Endodermal cell (in vitro differentiated cells): ENCODE measurements at places on chromosomes 12 and 14. TPM values are rescaled to one million over a fixed set of nuclear protein-coding genes. Genes with fewer than 3 reads are reported as not detected.

DNA sequence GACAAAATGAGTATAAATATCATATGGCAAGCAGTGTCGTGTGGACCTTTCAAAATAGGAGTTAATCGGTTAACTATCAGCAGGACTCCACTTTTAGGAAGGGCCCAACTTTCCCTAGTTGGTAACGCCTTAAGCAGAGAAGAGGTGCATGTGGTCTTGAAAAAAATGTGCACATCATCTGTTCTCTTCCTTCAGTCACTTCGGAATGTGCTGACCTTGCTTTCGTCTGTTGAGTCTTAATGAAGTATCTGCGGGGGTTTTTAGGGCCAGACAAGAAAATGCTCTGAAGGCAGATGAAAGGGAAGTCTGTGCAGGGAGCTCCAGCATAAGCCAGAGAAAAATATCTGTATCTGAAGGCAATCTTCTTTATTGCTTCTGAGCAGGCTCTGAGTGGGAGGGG is 185.2 kb downstream of the AEBP2 start:
- no peak for DNase-seq

- DNase-seq: no peak
These were observed 276.6 kb downstream of the ACSS3 start for GRCh38 chr12:81354327-81354932.

- no peak for DNase-seq
These were observed 1.4 kb upstream of the SOX5 start for GRCh38 chr12:23950775-23951451.

DNA sequence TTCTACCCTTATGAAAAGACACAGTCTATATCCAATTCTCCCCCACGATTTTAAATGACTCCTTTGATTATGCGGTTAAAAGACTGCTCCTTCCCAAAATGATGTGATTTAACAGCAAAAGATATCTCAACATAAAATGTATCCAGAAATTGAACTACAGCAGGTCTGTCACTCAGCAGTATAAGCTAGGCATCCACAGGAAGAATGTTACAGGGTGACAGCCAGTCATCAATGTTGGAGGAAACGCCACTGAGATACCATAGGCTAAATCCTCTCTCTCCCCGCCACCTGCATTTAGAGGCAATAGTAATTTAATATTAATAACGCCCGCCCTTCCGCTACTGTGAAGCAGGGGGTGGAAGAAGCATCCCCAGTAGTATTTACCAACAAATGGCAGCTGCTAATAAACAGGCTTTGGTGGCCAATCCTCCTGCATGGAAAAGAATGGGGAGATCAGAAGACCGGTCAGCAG is 613 bp downstream of the RECQL start:
- no peak for DNase-seq

DNA sequence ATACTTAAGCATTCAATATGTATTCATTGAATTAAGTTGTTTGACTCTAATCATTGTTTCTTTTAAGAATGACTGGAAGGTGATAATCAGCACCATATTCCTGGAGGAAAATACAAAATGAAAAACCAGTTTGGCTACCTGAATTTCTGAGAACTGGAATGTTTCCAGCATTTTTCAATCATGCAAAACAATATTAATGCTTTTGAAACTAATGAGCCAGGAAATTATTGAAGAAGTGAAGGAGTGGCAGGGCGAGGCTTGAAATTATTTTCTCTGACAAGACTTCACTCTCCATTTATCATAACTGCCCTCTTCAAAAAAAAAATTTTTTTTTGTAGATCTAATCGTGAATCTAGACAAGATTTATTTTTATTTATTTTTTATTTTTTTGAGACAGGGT is 19.0 kb downstream of the TMEM19 start:
- no peak for DNase-seq

DNA sequence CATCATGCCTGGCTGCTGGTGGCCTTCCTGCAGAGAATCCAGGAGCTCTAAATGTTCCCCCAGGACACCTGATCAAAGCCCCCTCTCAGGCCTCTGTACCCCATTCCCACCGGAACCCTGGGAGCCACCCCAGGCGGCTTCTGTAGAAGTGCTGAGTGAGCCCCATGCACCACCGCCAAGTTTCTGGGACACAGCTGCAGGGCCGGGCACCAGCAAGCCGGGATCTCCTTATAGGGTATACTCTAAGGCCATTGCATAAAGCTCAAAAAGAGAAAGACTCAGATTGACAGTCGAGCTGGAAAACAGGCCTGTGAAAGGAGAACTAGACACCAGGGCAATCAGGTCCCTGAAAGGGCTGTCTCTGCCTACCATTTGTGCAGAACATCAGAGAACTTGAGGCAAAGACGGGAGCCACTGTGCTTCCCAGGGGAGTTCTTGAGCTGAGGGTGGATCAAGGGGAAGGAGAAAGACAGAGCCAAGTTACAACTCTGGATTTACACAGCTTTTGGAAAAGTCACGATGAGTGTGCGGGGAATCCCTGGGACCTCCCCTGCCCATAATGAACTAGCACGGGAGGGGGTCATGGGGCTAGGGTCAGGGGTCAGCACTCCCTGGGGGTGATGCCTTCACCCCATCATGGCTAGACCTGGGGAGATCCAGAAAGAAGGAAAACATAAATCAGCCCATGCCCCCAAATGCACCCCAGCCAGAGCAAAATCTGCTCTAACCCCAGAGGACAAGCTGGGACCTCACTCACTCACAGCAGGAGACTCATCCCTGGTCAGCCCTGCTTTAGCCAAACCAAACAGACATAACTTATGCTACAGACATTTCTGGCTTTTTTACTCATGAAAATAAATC is 51.1 kb downstream of the ITPK1 start:
- DNase-seq: no peak

- DNase-seq: peak; percentile 82
These were observed at the start of gene GPR68 for GRCh38 chr14:91244501-91244901. Gene GPR68 (minus strand): TSS chr14:91244704. CDS start chr14:91235050, 9,654 bp downstream.

DNA sequence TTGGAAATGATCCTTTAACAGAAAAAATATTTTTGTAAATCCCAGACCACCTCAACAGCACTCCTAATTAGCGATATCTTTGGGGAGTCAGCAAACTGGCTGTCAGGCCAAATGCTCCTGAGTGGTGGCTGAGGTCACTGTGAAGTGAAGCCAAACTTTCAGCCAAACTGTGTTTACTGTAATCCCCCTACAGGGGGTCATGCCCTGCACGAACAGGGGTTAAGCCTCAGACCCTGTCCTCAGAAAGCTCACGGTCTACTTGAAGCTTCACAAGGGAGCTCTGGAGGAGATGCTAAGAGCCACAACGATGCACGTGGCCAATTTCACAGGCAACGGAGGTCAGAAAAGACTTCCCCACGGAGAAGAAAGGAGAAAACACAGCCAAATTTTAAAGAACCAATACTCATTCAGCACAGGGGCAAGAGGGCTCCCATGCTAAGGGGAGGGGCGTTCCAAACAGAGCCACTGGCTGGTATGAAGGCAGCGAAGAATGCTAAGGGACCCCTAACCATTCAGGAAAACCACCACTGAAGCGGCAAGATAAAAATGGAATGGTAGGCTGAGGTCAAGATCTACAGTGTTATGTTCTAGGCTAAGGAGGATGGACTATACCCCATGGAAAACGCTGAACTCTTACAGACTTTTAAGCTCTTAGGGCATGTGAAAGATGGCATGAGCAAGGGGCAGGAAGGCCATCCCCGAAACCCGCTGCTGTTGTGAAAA is 105.4 kb downstream of the ITPR2 start:
- DNase-seq: peak; percentile 54

GPR162 gene
- total RNA-seq: 10.2 and 14.7 TPM in 2 replicates
